Stomach (tissue), 19 donors: ENCODE measurements at places on chromosomes 6 and 20. TPM values are rescaled to one million over a fixed set of nuclear protein-coding genes. Genes with fewer than 3 reads are reported as not detected.

DNA sequence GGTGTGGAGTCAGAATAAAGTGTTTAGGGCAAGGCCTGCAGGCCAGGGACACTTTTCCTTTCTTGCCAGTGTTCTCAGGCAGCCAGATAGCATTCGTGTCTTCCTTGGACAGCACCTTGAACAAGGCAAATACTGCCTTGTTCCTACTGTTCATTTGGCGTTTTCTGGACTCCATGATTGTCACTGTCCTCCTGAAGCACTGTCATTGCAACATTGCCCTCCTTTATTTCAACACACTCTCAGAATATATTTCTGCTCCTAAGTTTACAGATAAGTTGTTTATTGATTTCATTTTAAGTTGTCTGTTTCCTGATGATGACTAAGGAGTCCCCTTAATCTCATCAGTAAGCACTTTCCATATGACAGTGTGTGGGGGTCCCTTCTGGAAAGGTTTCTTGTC lies 15.1 kb upstream of the DEF6 start:
- DNase-seq: no peak

- DNase-seq: no peak
Measured at GRCh38 chr20:60215816-60216730, 257.9 kb downstream of the CDH26 start.

DNA sequence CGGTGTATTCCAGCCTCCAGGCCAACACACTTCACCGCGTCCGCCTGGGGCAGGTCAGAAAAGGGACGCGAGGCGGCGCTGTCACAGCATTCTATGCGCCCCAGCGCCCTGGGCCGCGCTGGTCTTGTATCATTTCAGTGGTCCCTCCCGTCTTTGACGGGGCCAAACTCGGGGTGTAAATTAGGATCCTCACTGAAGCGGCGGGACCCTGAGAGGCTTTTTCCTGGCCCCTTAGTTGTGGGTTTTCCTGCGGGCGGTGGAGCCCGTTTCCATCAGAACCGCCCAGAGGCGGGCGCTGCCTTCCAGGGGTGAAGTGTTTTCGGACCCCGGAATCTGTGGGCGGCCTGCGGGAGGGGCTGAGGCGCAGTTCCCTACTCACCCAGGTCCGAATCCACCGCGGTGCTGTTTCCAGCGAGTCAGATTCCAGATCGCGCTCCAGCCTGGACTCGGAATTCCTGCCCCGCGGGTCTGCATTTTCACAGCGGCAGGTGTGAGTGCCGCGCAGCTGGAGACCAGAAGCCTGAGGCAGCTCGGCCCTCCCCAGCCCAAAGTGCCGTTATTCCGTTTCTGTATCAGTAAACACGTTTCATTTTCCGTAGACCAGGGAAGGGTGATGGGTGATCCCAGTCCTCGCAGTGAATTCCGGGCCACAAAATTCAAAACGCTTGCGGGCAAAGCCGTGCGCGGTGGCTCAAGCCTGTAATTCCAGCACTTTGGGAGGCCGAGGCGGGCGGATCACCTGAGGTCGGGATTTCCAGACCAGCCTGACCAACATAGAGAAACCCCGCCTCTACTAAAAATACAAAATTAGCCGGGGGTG lies 3.9 kb upstream of the MICB start:
- peak; percentile 83 for DNase-seq

DNA sequence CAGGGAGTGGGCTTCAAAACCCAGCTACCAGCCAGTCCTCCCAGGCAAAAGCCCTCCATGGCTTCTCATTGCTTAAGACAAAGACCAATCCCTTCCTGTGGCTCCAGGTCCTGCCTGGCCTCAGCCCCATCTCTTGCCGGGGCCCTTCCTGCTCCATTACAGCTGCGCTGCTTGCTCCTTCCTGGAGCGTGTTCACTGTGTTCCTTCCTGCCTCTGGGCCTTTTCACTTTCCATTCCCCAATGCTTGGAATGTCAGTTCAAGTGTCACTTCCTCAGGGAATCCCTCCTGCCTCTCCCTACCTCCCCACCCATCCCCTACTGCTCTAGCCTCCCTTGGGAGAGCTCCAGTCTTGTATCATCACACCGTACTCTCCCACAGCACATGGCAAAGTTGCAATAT lies 11.1 kb upstream of the ITPR3 start:
- no peak for DNase-seq

- no peak for DNase-seq
Measured at GRCh38 chr6:75234126-75234865, 9.3 kb downstream of the COX7A2 start.

DNA sequence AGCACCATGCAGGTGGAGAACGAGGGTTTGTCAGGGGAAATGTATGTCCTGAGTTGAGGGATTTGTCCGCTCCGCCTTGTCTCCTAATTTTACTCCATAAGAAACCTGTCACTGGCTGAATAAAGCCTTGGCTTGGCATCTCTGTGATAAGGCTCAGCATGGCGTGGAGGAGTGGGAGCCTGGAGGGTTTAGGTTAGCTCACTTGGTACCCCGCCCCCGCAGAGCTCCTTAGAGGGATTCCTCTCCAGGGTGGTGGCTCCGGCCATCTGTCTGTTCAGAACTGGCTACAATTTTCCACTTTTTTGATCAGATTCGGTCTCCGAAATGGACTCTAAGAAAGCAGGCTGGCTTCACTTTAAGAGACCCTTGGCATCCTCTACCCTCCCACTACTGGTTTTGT lies 192.2 kb upstream of the SYNDIG1 start:
- DNase-seq: no peak

DNA sequence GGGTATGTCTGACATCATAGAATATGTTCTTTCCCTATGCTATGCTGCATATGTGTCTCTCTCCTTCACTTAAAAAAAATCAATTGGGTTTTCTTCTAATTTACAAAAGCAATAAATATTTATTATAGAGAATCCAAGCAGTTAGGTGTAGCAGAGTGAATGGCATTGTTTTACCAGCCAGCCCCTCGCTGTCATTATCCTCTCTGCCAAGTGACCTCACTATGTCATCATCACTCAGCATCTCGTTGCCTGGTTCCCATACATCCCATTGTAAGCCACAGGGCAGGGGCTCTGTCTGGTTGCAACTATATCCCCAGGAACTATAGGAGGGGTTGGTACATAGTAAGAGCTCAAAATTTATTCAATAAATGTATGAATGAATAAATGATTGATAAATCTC lies 31.3 kb downstream of the KIAA0319 start:
- no peak for DNase-seq

- DNase-seq: no peak
Measured at GRCh38 chr6:53731866-53732636, 62.8 kb upstream of the LRRC1 start.

DNA sequence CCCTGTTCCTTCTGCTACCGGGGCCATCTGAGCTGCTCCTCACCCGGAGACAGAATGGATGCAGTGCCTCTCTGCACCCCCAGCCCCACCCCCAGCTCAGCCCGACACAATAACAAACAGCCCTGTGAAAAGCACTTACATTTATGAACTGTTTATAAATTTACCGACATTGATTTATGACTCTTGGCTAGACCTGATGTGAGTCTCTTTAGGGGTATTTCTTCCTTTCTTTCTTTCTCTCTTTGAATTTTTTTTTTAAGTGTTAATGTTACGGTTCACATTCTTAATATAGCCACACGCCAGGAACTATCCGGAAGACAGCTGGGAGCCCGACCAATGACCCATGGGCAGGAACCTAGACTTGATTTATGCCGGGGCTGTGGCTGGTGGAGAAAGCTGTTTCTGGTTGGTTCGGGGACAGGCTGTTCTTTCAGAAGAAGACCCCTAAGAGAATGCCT lies 266.3 kb downstream of the CDC5L start:
- DNase-seq: no peak

The GGTLC1 gene
- not detected for total RNA-seq

The HCRTR2 gene
- not detected for total RNA-seq
